Left lung (tissue), 14 donors: ENCODE measurements at places on chromosomes 7 and 10. TPM values are rescaled to one million over a fixed set of nuclear protein-coding genes. Genes with fewer than 3 reads are reported as not detected.

- H3K36me3 ChIP-seq: no peaks in the 10 kb centered on the region
- H3K4me3 ChIP-seq: no peak overlapping the region
- H3K27me3 ChIP-seq: no peaks in the 10 kb centered on the region
- no peak overlapping the region for H3K27ac ChIP-seq
- no peak for DNase-seq
Measured at GRCh38 chr7:70037171-70037933, 439.1 kb downstream of the AUTS2 start.

DNA sequence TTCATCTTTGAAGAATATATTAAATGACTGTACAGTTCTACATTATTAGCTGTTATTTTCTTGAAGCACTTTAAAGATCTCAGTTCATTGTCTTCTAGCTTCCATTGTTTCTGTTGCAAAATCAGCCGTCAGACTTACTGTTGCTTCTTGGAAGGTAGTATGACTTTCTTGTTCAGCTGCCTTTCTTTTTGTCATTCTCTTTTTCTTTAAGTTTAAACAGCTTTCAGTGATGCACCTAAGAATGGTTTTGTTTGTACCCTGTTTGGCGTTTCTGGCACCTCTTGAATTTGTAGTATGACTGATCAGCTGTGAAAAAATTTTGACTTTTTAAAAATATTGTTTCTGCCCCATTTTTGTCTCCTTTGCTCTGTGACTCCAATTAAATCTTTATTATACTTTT is 9.3 kb downstream of the MKLN1 start:
- no peak overlapping the region for H3K27ac ChIP-seq
- no peaks in the 10 kb centered on the region for H3K27me3 ChIP-seq
- no peak overlapping the region for H3K4me3 ChIP-seq
- DNase-seq: no peak
- peaks cover 16% of the 10 kb centered on the region for H3K4me1 ChIP-seq

DNA sequence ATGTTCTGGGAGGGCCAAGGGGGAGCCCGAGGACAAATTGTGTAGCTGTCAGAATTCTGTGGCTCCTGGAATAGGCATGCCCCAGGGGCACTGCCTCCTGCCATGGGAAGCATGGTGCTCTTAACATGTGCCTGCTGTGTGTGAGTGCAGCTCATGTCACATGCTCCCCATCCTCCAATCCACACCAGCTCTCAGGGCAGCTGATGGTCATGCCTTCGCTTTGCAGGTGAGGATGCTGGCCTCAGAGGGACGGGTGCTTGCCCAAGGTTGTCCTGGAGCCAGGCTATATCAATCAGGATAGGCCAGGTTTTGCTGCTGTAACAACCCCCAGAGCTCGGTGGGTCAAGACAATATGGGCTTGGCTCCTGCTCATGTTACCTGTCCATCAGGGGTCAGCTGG is 303.4 kb downstream of the RPS24 start:
- H3K27me3 ChIP-seq: no peaks in the 10 kb centered on the region
- no peaks in the 10 kb centered on the region for H3K4me1 ChIP-seq
- DNase-seq: no peak
- no peaks in the 10 kb centered on the region for H3K36me3 ChIP-seq
- H3K27ac ChIP-seq: no peak overlapping the region

CDC14C gene
- polyA plus RNA-seq: 0.10 TPM

ADAM22 gene
- polyA plus RNA-seq: 20.6 TPM

DNA sequence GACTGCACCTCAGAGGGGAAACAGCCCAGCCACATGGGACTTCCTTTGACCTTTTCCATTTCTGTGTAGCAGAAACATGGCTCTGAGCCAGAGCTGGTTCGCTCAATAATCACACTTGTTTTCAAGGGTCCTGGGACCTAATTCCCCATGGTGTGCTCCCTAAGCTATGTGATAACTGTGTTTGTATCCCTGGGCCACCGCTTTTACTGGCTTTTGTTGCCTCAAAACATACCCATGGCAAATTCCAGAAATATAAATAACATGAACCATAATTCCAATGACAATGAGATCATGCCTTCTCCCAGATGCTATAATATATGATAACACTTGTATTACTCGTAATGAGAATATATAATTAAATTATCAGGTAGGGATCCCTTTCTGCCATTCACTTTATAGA is 196.4 kb downstream of the GFRA1 start:
- no peaks in the 10 kb centered on the region for H3K4me1 ChIP-seq
- no peaks in the 10 kb centered on the region for H3K36me3 ChIP-seq
- no peak overlapping the region for H3K27ac ChIP-seq
- no peak overlapping the region for H3K4me3 ChIP-seq

- no peaks in the 10 kb centered on the region for H3K4me1 ChIP-seq
- no peaks in the 10 kb centered on the region for H3K27me3 ChIP-seq
- no peaks in the 10 kb centered on the region for H3K36me3 ChIP-seq
- no peak overlapping the region for H3K4me3 ChIP-seq
- H3K27ac ChIP-seq: no peak overlapping the region
Measured at GRCh38 chr10:31288001-31288400, 31.0 kb upstream of the ZEB1 start.

DNA sequence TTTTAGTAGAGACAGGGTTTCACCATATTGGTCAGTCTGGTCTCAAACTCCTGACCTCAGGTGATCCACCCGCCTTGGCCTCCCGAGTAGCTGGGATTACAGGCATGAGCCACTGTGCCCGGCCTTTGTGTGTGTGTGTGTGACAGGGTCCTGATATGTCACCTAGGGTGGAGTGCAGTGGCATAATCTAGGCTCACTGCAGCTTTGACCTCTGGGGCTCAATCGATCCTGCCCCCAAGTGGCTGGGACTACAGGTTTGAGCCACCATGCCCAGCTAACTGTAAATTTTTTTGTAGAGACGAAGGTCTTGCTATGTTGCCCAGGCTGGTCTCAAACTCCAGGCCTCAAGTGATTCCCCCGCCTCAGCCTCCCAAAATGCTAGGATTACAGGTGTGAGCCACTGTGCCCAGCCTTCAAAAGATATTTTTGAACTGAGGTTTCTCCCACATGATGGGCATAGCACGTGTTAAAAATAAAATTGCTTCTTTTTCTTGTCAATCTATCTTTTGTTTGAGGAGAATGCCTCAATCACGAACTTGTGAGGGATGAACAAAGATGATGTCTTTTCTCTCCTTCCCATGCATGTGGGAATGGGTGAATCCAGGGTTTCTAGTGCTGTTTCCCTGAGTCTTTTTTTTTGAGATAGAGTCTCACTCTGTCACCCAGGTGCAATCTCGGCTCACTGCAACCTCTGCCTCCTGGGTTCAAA is 30.8 kb upstream of the PSAP start:
- no peak overlapping the region for H3K27ac ChIP-seq
- H3K4me1 ChIP-seq: no peaks in the 10 kb centered on the region
- no peak overlapping the region for H3K4me3 ChIP-seq
- no peaks in the 10 kb centered on the region for H3K36me3 ChIP-seq
- DNase-seq: no peak
- no peaks in the 10 kb centered on the region for H3K27me3 ChIP-seq

TBX20 gene
- not detected for polyA plus RNA-seq

FAM13C gene
- polyA plus RNA-seq: 36.1 TPM

GTF2IRD1 gene
- 36.8 TPM for polyA plus RNA-seq

GRCh38 chr7:142598297-142598696 is 151.0 kb upstream of the PRSS1 start:
- H3K36me3 ChIP-seq: no peaks in the 10 kb centered on the region
- H3K27me3 ChIP-seq: peaks cover 19% of the 10 kb centered on the region
- no peaks in the 10 kb centered on the region for H3K4me1 ChIP-seq
- no peak overlapping the region for H3K27ac ChIP-seq
- no peak for DNase-seq

- H3K4me3 ChIP-seq: no peak overlapping the region
- no peaks in the 10 kb centered on the region for H3K27me3 ChIP-seq
- no peaks in the 10 kb centered on the region for H3K4me1 ChIP-seq
- H3K36me3 ChIP-seq: no peaks in the 10 kb centered on the region
Measured at GRCh38 chr7:103714376-103714927, 268.4 kb upstream of the SLC26A5 start.

GPER1 gene
- polyA plus RNA-seq: 5.1 TPM

MAGI2 gene
- 6.1 TPM for polyA plus RNA-seq

VAX1 gene
- polyA plus RNA-seq: not detected

DNA sequence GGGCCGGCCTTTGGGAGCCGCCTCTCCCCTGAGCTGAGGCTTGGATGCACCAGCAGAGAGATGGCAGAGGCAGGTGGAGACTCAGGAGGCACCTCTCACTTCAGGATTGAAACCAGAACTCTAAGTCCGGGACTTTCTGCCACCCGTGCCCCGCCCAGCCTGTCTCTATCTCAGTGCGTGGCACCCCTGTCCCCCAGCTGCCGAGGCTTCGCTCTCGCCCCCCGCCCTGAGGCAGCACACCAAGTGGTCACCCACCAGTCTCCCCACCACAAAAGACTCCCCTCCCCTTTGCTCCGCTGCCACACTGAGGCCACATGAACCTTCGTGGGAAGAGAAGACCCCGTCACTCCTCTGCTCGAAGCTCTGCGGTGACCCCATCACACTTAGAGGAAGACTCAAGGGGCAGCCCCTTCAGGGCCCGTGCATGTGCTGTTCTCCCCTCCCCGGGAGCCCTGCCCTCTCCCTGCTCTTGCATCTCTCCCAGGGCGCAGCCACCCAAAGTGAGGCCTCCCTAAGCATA is 166.7 kb downstream of the PRKAG2 start:
- no peak for DNase-seq
- H3K27me3 ChIP-seq: no peaks in the 10 kb centered on the region
- H3K4me3 ChIP-seq: no peak overlapping the region
- H3K4me1 ChIP-seq: peaks cover 11% of the 10 kb centered on the region
- H3K36me3 ChIP-seq: no peaks in the 10 kb centered on the region

ATAD1 gene
- 51.3 TPM for polyA plus RNA-seq

GRCh38 chr7:48180981-48181380 is 9.7 kb downstream of the ABCA13 start:
- no peak for DNase-seq
- no peak overlapping the region for H3K27ac ChIP-seq
- H3K4me1 ChIP-seq: no peaks in the 10 kb centered on the region
- no peaks in the 10 kb centered on the region for H3K27me3 ChIP-seq

ICA1 gene
- 43.4 TPM for polyA plus RNA-seq

DNA sequence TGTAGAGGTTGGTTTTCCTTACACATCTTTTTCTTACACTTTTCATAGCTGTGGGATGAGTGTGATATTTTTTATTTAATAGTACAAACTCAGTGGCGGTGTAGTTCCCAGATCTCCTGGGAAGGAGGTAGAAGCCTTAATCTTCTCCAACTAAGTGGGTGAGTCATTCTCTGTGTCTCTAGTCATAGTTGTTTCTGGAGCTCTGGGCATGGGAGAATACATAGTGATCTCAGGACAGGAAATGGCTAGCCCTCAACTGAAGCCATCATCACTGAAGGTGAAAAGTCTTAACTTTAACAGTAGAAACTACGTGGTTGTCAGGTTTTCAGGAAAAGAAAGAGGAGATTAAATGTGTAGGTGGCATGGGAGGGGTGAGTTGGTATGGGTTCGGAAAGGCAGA is 319.4 kb upstream of the FZD8 start:
- H3K4me3 ChIP-seq: no peak overlapping the region
- DNase-seq: no peak
- H3K4me1 ChIP-seq: no peaks in the 10 kb centered on the region
- H3K36me3 ChIP-seq: no peaks in the 10 kb centered on the region
- H3K27ac ChIP-seq: no peak overlapping the region

DNA sequence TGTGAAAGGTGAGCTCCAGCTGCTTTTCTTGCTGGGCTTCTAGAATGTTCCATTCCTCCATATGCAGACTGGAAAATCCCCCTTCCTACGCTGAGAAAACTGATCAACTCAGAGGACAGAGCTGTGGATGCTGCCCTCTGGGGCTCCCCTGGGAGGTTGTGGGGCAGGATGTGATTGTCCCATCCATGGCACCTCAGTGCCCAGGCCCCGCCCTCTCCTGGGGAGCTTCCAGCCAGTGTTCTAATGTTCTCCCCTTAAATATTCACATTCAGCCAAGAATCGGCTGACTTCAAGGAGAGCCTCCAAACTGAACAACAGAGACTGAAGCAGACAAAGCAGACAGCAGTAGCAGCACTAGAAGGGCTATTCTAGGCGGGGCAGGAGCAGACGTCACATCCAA is 55.0 kb downstream of the RAMP3 start:
- H3K4me1 ChIP-seq: no peaks in the 10 kb centered on the region
- no peak overlapping the region for H3K4me3 ChIP-seq
- H3K27me3 ChIP-seq: no peaks in the 10 kb centered on the region
- H3K27ac ChIP-seq: no peak overlapping the region
- H3K36me3 ChIP-seq: no peaks in the 10 kb centered on the region
- no peak for DNase-seq

GRCh38 chr7:2196381-2197378 is 36.1 kb downstream of the MAD1L1 start:
- H3K27ac ChIP-seq: no peak overlapping the region
- no peak for DNase-seq
- H3K4me3 ChIP-seq: no peak overlapping the region
- peaks cover 3% of the 10 kb centered on the region for H3K4me1 ChIP-seq

DNA sequence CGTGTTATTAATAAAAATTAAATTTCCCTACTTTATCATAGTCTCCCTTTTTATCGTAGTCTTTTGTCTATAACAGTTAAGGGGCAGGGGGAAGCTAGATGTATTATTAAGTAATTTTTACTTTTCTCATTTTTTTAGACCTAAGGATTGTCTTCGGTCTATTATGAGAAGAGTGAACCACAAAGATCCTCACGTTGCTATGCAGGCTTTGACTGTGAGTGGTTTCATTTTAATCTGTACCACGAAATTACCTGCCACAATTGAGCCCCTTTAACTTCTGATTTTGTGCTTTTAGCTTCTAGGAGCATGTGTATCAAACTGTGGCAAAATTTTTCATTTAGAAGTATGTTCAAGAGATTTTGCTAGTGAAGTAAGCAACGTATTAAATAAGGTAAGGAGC is 40.6 kb downstream of the STAM start:
- no peaks in the 10 kb centered on the region for H3K27me3 ChIP-seq
- H3K4me3 ChIP-seq: no peak overlapping the region
- peaks cover 20% of the 10 kb centered on the region for H3K36me3 ChIP-seq

SMO gene
- polyA plus RNA-seq: 74.2 TPM

DNA sequence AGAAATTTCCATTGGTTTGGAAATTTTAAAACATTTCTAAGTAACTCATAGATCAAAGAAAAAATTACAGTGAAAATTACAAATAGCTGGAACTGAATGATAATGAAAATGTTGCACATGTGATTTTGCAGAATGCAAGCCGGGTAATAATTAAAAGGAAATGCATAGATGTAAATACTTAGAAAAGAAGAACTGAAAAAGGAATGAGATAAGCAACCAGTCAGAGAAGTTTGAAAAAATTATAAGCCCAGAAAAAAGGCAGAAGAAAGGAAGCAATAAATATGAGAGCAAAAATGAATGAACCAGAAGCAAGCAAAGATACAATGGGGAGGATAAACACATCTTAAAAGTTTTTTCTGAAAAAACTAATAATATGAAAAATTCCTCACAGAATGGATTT is 3.2 kb upstream of the TMEM273 start:
- no peaks in the 10 kb centered on the region for H3K36me3 ChIP-seq
- no peak for DNase-seq
- H3K27me3 ChIP-seq: no peaks in the 10 kb centered on the region
- H3K4me3 ChIP-seq: no peak overlapping the region
- peaks cover 53% of the 10 kb centered on the region for H3K4me1 ChIP-seq
- peak overlapping the region; percentile 83 for H3K27ac ChIP-seq

ATOH7 gene
- polyA plus RNA-seq: 0.13 TPM

NSUN5 gene
- 15.6 TPM for polyA plus RNA-seq

GBF1 gene
- polyA plus RNA-seq: 44.9 TPM

C10orf67 gene
- 0.48 TPM for polyA plus RNA-seq

- H3K27ac ChIP-seq: no peak overlapping the region
- no peak overlapping the region for H3K4me3 ChIP-seq
- no peaks in the 10 kb centered on the region for H3K36me3 ChIP-seq
- H3K4me1 ChIP-seq: no peaks in the 10 kb centered on the region
- no peaks in the 10 kb centered on the region for H3K27me3 ChIP-seq
Measured at GRCh38 chr7:91287371-91288084, 23.3 kb downstream of the FZD1 start.
